GM23338 (cell line): ENCODE measurements at places on chromosomes 5 and 9. TPM values are rescaled to one million over a fixed set of nuclear protein-coding genes. Genes with fewer than 3 reads are reported as not detected.

GHR gene
- total RNA-seq, result 0.39 and 1.9 TPM in 2 replicates

OR2K2 gene
- total RNA-seq, result not detected in 2 replicates

RASEF gene
- 7.9 and 10.4 TPM in 2 replicates for total RNA-seq

SHROOM1 gene
- 4.3 and 5.4 TPM in 2 replicates for total RNA-seq

SCGB3A2 gene
- total RNA-seq, result 27.0 and 36.1 TPM in 2 replicates

PCDHGA7 gene
- 2.9 and 4.4 TPM in 2 replicates for total RNA-seq

MLANA gene
- not detected in 2 replicates for total RNA-seq

ABO gene
- 0.16 and 0.28 TPM in 2 replicates for total RNA-seq

PRELID1 gene
- 271 and 328 TPM in 2 replicates for total RNA-seq

SHB gene
- 8.4 and 14.0 TPM in 2 replicates for total RNA-seq

NPR3 gene
- total RNA-seq, result 0.04 and 0.07 TPM in 2 replicates

CNTLN gene
- total RNA-seq, result 12.1 and 17.7 TPM in 2 replicates

DNA sequence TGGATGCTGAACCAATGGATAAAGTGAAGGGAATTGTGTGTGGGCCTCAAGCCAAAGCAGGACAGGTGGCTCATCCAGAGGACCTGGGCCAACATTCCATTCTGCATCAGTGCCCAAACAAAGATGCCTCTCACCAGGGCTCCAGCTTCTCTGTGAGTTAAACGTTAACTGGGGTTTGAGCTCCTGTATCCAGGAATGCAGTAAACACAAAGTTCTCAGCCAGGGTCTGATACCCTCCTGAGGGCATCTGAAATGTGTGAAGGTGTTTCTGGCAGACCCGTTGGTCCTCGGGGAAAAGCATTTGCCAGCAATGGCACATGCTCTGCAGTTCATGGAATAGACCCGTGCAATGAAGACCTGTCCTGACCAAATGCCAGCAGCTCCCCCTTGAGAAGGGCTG is 33.9 kb upstream of the AOPEP start:
- no peak for DNase-seq

DNA sequence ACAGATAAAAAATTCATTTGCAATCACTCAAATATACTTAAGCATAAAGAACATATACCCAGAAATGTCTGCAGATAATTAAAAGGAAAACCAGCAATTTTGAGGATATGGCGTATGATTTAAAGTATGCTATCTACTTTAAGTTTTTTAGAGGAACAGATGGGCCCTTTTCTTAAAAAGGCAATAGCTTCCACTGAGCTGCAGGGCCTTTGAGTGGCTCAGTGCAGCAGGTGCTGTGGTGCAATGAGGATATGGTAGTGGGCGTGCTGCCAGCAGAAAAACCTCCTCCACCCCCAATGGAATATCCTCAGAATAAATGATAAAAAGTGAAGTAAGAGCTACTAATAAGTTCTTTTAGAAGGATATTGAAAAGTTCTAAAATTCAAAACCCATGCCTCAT is 814.5 kb downstream of the MTRR start:
- DNase-seq, result no peak

DNA sequence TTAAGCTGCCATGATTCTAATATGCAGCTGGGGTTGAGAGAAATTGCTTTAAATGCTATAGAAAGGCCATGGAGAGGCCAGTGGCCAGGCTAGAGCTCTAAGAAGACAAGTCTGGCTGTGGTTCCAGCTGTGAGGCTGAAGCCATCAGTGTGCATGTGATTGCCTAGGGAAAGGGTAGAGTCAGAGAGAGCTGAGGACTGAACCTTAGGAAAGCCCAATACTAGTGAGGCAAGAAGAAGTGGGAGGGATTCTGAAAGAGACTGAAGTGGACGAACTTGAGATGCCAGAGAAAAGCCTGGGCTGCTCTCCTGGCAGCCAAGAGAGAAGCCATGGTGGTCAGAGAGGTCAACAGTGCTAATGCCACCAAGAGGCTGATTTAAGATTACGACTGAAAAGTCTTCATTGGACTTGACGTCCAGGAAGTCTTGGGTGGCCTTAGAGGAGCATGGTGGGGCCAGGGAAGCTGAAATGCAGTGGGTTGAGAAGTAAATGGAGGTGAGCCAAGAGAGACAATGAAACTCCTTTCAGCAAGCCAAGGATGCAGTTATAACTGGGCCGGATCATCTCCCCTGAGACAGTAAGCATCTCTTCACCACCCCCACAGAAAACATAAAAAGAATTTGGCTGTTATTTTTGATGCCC is 133.2 kb downstream of the TMEM174 start:
- no peak for DNase-seq

DNA sequence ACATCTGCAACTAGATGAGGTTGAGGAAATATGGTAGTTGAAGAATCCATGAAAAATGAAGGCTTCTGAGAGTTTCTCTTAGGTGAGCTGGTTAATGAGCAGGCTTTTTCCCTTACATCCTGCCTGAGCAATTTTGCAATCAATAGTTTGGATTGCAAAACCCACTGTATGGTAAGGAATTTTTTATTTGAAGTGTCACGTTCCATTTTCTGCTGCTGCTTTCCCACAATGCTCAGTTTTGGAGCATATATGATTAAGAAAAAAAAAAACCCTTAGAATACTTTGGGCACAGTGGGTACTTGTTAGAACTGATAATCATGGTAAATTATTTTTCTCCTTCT is 144.2 kb downstream of the PCSK1 start:
- DNase-seq, result no peak

GRCh38 chr5:80600943-80601693 is 31.0 kb upstream of the ANKRD34B start:
- DNase-seq, result no peak

GRCh38 chr5:125232779-125233230 is 486.4 kb upstream of the ZNF608 start:
- DNase-seq, result no peak

GRCh38 chr9:14722391-14723035 is at the start of gene CER1:
TSS of gene CER1 (minus strand) at chr9:14722733. CDS start at chr9:14722672, 61 bp downstream.
- peak; percentile 91 for DNase-seq

- no peak for DNase-seq
These were observed 111.0 kb upstream of the RETREG1 start for GRCh38 chr5:16727755-16728325.

DNA sequence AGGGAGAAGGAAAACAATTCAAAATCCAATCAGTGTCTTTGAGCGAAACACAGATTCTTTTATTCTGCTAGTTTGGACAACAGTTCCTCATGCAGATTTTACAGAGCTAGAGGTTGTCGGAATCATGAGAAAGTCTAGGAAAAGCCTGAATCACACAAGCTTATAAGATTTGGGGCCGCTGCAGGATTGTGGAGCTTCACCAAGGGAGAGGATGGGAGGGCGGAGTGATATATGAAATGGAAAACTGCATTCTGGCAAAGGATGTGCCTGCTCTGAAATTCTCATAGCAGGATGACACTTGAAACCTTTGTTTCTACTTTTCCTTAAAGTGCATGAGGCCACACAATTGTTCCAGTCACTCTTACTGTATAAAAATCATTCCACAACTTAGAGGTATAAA is 134.3 kb downstream of the OR2K2 start:
- no peak for DNase-seq

DNA sequence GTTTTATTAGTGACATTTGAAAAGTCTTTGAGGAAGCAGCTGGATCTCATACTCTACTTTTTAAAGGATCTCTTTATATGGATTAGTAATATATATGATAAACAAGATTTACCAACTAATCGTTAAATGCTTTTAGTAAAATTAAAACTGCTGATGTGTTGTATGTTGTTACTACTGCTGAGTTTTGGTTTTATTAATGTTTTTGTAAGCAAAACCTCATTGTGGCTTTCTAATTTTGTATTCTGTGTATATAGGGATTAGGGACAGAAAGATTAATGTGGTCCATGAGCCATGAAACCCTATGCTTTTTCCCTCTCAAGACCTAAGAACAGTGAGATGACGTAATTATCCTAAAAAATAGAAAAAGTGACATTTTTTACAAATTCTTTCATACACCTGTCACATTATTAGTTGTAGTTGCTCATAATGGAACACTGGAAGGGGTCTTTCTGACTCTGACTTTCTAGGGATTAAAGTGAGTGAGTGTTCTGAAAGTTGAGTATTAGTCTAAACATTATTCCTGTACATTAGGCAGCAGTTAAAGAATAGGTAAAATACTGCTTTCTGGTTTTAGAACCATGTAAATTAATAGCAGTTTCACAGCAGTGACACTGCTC is 85.9 kb downstream of the SLC12A2 start:
- DNase-seq, result no peak

DNA sequence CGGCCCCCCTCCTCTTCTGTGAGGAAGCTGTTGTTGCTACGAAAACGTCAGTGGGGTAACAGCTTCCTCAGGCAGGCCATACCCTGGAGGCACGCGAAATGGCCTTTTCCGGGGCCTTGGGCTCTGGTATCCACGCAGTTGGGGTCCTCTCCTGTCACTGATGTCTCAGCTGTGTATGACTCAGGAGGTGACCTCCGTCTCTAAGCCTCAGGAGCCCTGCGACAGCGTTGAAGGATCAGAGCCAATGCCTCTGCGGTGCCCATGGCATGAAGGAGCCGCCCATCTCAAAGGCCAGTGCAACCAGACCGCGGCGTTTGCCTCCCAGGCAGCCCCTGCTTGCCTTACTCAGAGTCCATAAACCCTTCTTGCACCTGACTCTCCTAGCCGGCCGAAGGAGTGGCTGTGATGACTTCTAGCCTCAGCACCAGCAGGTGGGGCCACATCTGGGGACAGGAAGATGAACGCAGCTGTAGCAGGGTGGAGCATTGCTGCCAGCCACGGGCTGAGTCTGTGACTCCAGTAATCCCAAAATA is 1.0 kb upstream of the MXD3 start:
- peak; percentile 72 for DNase-seq

GRCh38 chr9:98644011-98644410 is 64.7 kb downstream of the GABBR2 start:
- no peak for DNase-seq

DNA sequence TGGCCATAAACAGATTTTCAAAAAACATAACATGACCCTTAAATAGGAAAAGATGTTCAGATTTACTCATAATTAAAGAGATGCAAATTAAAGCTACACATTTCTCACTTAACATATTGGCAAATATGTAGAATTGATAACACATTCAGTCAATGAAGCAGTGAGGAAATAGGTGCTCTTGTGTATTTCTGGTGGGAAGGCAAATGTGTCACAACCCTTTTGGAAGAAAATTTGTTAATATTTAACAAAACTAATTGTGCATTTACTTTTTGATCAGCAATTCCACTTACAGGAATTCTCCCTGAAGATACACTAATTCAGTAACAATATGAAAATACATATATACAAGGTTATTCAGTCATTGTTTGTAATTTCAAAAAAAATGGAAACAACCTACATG is 68.1 kb downstream of the FBXW11 start:
- no peak for DNase-seq

- DNase-seq, result no peak
These were observed 913.1 kb downstream of the EFNA5 start for GRCh38 chr5:106757672-106758071.

DNA sequence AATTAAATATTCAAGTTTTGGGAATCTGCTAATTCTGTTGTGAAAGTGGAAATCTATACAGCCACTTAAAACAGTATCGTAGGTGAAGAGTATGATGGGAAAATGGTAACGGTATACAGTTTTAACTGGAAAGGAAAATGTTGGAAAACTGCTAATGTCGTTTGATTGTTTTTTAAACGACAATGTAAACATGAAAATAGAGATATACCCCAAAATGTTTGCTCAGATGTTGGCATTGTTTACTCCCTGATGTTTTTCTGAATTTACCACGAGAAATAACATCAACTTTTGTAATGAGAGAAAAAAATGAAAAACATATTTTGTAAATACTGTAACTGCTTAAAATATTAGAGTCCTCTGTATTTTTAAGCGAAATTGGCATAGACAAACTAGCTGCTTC is 2.7 kb downstream of the MATR3 start:
- no peak for DNase-seq

DNA sequence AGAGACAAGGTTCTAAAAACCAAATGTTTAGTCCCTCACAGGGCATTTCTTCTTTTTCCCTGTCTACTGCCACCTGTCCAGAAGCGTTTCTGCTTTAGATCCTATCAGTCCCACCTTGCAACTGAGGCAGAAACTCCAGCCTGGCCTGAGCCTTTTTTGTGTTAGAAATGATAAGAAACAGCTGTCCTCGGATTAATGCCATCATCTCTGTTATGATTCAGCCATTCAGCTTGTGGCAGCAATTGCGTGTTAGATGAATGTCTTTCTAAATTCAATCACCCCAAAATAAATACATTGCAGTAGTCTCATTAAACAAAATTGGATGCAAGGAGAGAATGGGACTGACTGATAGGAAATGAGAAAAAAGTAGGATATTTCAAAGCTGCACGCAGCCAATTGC is 28.3 kb upstream of the FRMPD1 start:
- DNase-seq, result no peak

DNA sequence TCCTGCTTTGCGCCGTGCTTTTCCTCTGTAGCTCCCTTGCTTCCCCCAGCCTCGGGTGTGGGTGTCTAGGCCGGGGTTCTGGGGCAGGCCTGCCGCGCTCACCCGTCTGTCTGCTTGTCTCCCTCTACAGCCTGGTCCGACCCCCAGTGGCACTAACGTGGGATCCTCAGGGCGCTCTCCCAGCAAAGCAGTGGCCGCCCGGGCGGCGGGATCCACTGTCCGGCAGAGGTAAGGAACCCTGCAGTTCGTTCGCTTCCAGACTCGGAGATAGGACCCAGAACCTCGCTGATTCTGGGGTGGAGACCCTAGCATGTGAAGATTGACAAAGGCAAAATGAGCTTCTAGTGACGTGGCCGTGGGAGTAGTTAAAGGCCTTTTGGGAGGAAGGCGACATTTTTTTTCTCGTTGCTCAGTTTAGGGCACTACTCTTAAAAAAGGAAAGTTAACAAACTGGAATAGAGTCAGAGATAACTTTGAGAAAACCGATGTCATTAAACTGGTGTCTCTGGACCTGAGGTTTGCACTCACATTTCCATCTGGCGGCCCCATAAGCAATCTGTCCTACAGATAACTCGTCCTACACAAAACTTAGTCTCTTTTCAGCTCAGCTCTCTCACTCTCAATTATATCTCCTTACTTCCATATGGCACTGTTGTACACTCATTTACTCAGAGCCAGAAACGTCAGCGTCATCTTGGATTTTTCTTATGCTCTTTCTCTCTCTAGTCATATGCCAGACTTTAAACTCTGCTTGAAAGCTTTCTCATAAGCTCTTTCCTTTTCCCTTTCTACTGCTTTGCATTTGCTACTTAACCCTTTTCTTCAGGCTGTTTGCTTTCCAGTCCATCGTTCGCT is 561 bp downstream of the SEC61B start:
- peak; percentile 38 for DNase-seq

GRCh38 chr9:61668846-61669245 is 479.0 kb downstream of the SPATA31A7 start:
- no peak for DNase-seq

GRCh38 chr5:41334221-41334620 is 120.9 kb upstream of the C6 start:
- no peak for DNase-seq

GRCh38 chr5:114097570-114097969 is 264.3 kb upstream of the KCNN2 start:
- peak; percentile 45 for DNase-seq

GRCh38 chr5:112417931-112418658 is 982 bp downstream of the EPB41L4A start:
- peak; percentile 57 for DNase-seq

- DNase-seq, result no peak
These were observed 107.6 kb downstream of the LURAP1L start for GRCh38 chr9:12882430-12882829.
